ENCODE measurements at places on chromosomes 6 and 20.

DNA sequence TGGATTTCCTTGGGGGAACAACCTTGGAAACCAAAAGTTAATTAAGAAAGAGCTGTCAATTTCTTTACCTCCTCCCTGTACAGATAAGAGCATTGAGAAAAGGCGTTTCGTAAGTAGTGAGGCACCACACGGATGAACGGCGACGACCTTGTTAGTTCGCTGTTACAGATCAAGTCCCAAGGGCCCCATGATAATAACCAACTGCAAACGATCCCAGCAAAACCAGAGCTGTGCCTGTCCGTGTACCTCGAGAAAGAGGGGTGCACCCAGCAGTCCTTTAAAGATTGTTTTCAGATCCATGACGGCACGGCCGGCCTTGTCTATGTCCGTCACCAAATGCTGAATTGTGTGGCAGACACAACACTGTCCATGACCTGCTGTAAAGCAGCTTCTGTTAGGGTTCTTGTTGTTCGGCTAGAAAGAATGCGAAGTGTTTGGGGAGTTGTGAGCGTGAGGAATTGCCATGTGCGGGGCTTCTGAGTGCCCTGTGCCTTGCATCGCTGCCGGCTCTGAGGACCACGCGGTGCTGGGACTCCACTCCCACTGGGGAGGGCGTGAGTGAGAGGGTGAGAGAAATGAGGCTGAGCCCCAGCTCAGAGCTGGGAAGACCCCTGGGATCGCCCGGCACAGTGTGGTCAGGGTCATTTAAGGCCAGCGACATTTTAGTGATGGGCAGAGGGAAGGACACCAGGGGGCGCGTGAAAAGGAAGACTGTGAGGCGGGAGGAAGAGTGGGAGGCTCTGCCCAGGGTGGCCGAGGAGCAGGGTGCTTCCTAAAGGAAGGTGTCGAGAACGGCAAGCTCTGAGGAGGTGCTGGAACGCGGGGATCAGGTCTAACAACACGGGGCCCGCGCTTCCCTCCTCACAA, 136.8 kb upstream of the RPS6KA2 start:
- DNase-seq: no peak

GRCh38 chr6:27318973-27319372, 6.9 kb upstream of the POM121L2 start:
- no peak for DNase-seq

DNA sequence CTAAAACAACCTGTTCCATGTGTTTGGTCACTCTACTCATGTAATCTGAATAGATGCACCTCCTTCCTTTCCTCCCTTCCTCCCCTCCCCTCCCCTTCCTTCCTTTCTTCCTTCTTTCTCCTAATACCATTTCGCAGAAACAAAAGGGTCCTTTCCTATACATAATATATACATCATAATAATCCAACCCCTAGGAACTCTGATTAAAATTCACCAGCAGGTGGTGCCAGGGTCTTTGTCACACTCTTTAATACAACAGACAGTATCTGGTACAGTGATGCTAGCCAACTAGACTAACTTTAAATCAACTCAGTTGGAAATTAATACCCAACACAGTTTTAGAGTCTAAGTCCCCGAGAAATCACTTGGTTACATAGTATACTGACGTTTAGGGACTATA, 181.2 kb upstream of the SHLD1 start:
- DNase-seq: peak; percentile 57

- peak; percentile 64 for DNase-seq
Measured at GRCh38 chr20:46089167-46089416, 670 bp downstream of the NCOA5 start.

DNA sequence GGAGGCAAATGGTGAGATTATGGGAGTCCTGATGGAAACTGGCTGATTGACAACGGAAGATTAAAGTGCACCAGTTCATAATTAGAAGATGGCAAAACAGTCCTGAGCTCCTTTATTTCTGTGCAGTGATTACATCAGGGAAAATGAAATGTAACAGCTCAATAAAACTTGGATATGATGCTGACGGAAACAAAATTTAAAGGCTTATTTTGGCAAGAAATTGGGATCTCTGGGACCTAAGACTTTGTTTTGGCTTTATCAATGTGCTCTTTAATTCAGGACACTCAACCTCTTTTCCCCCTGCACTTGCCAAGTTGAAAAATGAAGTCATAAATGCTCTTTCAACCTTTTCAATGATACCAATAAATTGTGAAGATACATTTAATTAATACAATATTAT, 226.8 kb downstream of the C6orf118 start:
- DNase-seq: no peak

GRCh38 chr6:79427721-79428120, 109.5 kb downstream of the LCA5 start:
- no peak for DNase-seq
